ENCODE measurements at places on chromosomes 1 and 21. TPM values are rescaled to one million over a fixed set of nuclear protein-coding genes. Genes with fewer than 3 reads are reported as not detected.

NOS1AP gene
- total RNA-seq = 27.9 TPM

DNA sequence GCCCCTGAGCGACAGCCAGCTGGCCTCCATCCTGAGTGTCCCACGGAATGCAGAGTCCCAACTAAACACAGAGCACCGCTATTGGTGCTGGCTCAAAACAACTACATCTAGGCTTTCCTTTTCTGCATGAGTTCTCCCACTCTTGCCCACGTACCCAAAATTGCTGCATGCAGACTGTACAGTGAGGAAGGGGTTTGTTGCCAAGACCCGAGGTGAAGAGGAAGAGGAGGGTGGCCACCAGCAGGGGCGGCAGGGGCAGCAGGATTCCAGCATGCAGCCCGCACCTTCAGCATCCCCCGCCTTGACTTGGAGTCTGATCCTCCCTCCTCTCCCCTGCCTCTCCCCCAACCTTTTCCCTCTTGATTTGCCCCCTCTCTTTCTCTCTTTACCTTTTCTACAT, 8.0 kb downstream of the S100A9 start:
- no peak for DNase-seq

GRCh38 chr1:234505769-234506102, 26.8 kb upstream of the TARBP1 start:
- no peak for DNase-seq

SIM2 gene
- total RNA-seq = 11.5 TPM

- no peak for DNase-seq
Observed at GRCh38 chr1:9890224-9890731, 19.8 kb downstream of the CTNNBIP1 start.

- no peak for DNase-seq
Observed at GRCh38 chr1:51325878-51326755, 4.2 kb downstream of the TTC39A start.

LYSMD1 gene
- total RNA-seq = 5.1 TPM

GRCh38 chr1:235809688-235810397, 56.9 kb downstream of the LYST start:
- DNase-seq = no peak

- no peak for DNase-seq
Observed at GRCh38 chr1:235863699-235864093, 3.0 kb downstream of the LYST start.

- DNase-seq = no peak
Observed at GRCh38 chr1:48870596-48870995, 93.9 kb upstream of the BEND5 start.

All from Panc1 (cell line).